ENCODE measurements at places on chromosomes 2 and 18.

GRCh38 chr2:54212456-54212855, 43.6 kb downstream of the TSPYL6 start:
- no peak for DNase-seq

DNA sequence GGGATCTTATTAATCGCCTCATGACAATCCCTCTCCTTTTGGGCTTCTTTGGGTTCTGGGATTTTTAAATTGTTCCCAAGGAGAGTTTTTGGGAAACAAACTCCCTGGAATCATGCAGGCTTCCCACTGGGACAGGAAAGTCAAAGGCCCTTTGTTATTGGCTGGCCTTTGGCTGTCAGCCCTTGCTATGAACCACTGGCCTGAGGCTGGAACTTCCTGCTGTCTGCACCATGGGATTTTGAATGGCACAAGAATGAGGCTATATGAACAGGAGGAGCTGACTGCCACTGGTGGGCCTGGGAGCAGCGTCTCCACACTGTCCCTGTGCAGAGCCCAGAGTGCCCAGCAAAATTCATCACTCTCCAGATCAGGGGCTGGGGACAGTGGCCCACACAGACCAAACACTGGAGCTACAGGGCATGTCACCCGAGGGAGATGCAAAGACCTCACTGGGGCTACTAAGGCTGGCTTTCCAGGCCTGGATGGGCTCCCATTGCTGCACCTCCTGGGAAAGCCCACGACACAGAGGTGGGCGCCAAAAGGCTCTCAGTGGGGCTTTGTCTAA, 35.7 kb downstream of the STEAP3 start:
- DNase-seq, result no peak

DNA sequence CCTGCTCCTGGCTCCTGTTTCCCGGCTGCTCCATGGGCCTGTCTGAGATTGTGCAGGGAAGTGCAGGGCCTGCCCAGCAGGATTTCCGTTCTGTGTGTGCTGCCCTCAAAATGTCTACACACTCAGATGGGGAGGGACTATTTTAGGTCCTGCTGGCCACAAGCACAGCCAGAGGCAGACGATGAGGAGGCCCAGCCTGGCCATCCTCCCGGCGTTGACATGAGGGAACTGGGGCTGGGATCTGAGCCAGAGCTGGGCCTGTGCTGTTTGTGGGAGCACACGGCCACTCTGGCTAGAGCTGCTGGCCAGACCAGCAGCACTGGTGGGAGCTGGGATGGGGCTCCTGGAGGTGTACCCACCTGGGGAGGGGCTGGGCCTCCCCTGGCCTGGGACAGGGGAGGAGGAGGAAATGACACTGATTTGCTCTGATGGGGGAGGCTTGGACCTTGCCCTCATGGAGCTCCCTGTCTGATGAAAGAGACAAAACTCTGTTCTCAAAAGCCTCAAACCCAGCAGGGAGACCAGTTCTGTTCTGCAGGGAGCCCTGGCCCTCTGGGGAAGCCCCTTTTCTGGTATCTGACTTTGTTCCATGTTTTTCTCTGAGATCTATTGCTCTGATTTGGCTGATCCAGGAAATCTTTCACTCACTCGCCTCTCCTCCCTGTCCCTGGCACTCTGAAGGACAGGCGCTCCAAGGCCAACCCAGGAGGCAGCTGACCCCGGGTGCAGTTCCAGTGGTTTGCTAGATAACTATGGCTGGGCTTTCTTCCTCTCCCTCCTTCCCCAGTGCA, 161.8 kb downstream of the DYSF start:
- DNase-seq, result no peak

- DNase-seq, result no peak
These were observed 77.0 kb upstream of the SPOPL start for GRCh38 chr2:138424436-138425140.

GRCh38 chr18:79400091-79400590, 4.4 kb downstream of the NFATC1 start:
- DNase-seq, result no peak

- DNase-seq, result no peak
These were observed 54.9 kb downstream of the TMEFF2 start for GRCh38 chr2:192139813-192140212.

DNA sequence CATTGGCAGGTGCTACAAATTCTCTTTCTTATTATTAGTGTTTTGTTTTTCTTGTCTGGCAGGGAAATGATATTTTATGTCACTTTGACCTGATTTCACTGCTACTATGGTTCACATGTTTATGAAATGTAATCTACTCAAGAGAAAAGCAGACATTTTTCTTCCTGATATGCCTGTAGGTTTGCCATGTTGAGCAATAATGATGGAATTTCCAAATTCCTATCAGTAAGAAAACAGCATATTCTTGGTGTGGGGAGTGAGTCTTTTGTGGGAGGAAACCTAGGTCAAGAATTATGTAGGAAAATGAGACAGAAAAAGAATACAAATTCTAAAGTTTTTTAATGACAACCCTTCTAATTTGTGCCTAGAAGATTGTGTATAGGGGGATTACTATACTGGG, 356.4 kb downstream of the SLC4A3 start:
- DNase-seq, result no peak

DNA sequence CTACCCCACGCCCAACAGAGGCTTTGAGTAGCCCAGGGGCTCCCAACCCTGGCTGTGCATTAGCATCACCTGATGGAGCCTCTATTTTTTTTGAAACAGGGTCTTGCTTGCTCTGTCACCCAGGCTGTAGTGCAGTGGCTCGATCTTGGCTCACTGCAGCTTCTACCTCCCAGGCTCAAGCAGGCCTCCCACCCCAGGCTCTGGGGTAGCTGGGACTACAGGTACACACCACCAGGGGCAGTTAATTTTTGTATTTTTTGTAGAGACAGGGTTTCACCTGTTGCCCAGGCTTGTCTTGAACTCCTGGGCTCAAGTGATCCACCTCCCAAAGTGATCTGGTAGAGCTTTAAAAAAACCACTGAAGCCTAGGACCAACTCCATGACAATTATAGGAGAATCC, 394.8 kb upstream of the ATP5MC3 start:
- no peak for DNase-seq

- DNase-seq, result no peak
These were observed 28.6 kb downstream of the MARCO start for GRCh38 chr2:118970396-118971135.
